A549 treated with CpdA at 1 μM for 4 hours (cell line): ENCODE measurements at places on chromosomes 12 and 14. TPM values are rescaled to one million over a fixed set of nuclear protein-coding genes. Genes with fewer than 3 reads are reported as not detected.

BHLHE41 gene
- 0.57 to 2.4 TPM (median 0.97 TPM) in 5 replicates for total RNA-seq

DPPA3 gene
- not detected in 5 replicates for total RNA-seq

SGPP1 gene
- 12.9 to 16.9 TPM (median 15.1 TPM) in 5 replicates for total RNA-seq

GARIN6 gene
- not detected in 5 replicates for total RNA-seq

VDR gene
- total RNA-seq: 2.9 to 4.1 TPM (median 3.2 TPM) in 5 replicates

CNTN1 gene
- 39.8 to 70.0 TPM (median 60.5 TPM) in 5 replicates for total RNA-seq

SNRPF gene
- total RNA-seq: 115 to 156 TPM (median 126 TPM) in 5 replicates

SNRNP35 gene
- total RNA-seq: 16.9 to 20.6 TPM (median 19.1 TPM) in 5 replicates

SLC10A1 gene
- not detected in 5 replicates for total RNA-seq

COX8C gene
- total RNA-seq: not detected in 5 replicates

STYK1 gene
- 0.12 to 0.76 TPM (median 0.23 TPM) in 5 replicates for total RNA-seq
